Activated CD8-positive, alpha-beta T cell treated with anti-CD3 and anti-CD28 coated beads for 36 hours (primary cell): ENCODE measurements at places on chromosomes 2 and 18.

- peak; percentile 99 for DNase-seq
These were observed at the start of the genes ELMOD3 and RETSAT for GRCh38 chr2:85354286-85355072. ELMOD3 (plus strand) TSS chr2:85354769; CDS start chr2:85357199, 2,430 bp downstream. RETSAT (minus strand) TSS chr2:85354528; CDS start chr2:85354507, 21 bp downstream.

DNA sequence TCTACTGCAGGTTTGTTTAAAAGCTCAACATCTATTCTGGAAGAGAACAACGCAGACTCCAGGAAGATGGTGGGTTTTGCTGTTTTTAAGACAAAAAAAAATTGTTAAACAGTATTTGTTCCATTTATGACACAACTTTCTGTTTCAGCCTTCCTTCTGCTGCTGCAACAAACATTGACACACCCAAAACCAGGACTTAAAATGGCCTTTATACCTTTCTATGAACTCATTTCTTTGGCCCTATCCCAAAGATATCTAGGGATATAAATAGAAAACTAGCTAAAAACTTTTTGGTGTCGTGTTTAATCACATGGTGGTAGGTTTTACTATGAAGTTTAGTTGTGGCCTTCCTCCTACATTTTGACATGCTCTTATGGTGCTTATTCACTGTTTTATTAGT is 964 bp upstream of the GALNT3 start:
- no peak for DNase-seq

DNA sequence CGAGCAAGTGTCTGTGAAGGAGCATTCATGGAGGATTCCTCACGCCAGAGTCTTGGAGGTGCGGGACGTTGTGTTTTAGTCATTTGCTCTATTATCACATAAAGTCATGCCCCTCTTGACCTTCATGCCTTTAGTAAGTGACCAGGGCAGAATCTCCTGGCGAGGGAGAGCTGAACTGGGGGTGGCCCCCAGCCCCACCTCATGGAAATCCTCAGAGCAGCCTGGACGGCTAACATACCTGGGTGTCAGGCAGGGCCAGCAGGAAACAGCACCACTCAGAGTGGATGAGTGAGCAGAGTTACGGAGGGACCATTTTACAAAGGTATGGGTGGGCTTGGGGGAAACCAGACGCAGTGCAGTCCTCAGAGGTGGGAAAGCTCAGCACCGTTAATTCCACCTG is 56.1 kb downstream of the MCFD2 start:
- DNase-seq = no peak

DNA sequence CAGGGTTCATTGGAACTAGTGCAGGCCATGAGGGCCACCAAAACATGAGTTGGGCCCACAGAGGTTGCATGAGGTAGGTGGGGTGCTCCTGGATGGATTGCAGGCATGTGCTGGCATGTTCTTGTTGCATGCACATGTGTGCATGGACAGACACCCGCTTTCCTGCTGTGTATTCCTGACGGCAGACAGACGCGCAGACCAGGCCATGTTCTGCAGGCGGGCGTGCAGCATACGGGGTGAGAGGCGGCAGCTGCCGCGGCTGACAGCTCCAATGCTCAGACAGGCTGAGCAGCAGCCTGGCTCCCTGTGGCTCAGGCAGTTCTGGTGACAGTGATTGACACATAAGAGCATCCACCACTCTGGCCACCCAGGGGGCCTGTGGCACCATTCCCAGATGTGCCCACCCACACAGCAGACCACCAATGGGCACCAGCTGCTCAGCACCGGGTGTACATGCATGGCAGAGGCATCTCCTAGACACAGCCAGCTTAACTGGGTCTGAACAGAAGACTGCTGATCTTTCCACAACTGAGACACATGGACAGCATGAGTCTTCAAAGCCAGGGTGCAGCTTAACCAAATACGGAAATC is 21.2 kb downstream of the HS1BP3 start:
- no peak for DNase-seq

GRCh38 chr18:57057890-57058289 is 89.0 kb upstream of the BOD1L2 start:
- DNase-seq = peak; percentile 25

GRCh38 chr18:29494371-29494770 is 1317.4 kb upstream of the CDH2 start:
- no peak for DNase-seq

DNA sequence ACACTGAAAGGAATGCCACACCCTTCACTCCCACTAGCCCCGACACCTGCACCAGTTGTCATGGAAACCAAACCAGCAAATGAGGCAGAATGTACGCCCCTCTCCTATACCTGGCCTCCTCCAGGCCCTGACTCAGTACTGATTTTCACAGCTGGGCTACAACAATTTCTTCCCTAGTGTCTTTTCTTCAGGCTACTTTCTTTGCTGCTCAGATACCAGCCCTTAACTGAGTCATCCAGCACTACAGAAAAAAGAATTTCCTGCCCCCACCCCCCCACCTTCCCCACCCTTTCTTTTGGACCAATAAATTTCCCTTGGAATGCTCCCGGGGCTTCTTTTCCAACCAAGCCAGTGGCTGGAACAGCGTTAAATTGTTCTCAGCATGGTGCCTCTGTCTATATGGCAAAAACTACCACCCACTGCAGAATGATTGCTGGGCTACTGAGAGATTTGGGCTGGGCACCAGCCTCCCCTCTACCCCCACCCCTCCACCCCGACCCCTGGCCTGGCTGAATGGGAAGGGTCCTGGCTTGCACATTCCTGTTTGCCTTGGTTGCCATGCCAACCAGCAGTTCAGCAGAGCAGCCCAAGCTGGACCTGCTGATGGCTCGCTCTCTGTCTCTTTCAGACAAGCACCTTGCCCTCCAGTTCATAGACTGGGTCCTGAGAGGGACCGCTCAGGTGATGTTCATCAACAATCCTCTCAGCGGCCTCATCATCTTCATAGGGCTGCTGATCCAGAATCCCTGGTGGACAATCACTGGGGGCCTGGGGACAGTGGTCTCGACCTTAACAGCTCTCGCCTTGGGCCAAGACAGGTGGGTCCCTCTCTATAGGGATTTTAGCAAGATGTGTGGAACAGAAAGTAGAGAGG is 11.3 kb downstream of the SLC14A2 start:
- no peak for DNase-seq

- DNase-seq = peak; percentile 1
These were observed 1.6 kb downstream of the PDCD1 start for GRCh38 chr2:241857041-241857541.

GRCh38 chr18:58522132-58522531 is 106.8 kb downstream of the ALPK2 start:
- DNase-seq = no peak

DNA sequence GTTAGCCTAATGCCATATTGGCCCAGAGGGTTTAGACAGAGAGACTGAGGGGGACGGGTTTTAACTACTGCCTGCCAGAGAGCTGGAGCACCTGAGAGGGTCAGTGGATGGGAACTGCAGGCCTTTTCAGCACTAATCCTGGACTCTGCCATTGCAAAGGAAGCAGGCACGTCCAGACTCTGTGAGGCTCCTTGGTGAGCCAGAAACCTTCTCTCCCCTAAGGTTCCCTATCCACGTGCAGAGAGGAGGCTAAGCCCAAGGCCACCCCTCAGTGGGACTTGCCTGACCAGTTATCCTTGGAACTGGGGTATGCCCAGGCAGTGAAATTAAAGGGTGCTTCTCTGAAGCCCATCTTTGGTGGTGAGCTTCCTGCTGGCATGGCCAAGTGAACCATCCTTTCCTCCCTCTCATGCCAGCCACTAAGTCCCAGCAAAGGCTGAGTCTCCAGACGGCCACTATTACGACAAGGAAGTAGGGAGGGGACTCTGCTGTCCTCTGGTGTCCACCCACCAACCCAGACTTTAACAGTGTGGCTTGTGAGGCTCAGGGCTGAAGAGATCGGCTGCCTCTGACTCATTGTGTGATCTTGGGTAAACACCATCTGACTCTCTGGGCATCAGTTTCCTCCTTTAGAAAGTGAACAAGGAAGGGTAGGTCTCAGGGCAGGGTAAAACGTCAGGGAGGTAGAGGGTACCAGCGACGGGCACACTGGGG is 3.9 kb upstream of the MLPH start:
- no peak for DNase-seq

DNA sequence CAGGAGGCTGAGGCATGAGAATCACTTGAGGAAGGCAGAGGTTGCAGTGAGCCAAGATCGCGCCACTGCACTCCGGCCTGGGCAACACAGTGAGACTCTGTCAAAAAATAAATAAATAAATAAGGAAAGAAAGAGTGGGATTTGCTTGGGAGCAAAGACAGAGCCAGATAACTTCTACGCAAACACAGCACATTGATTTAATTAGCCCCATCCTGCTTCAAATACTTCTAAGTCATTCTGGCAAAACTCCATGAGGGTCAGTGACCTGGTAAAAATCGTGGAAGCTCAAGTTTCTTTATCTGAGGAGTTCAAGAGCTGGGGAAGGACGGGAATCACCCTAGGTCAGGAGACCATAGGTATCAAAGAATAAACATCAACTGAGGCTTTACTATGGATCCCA is 70.6 kb upstream of the TCF7L1 start:
- no peak for DNase-seq

GRCh38 chr18:78364388-78364960 is 615.1 kb upstream of the SALL3 start:
- no peak for DNase-seq

GRCh38 chr2:238881353-238882081 is 33.6 kb downstream of the TWIST2 start:
- DNase-seq = peak; percentile 28

- DNase-seq = no peak
These were observed 625.2 kb downstream of the CPS1 start for GRCh38 chr2:211181626-211182025.

DNA sequence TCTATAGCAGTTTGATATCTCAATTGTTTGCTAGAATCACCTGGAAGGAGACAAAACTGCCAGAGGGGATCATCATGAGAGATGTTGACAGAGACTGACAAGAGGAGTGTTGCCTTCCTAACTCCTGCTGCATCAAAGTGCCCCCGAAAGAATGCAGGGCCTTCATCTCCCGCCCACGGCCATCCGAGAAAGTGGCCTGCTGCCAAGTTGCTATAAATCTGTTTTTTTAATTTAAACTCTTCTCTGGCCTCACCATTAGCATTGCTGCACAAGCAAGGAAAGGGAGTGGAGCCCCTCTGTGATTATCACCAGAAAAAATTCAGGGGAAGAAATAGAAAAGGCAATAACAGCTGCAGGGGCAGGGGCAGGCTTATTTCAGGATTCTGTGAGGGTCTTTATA is 238.1 kb upstream of the EPHA4 start:
- no peak for DNase-seq

- DNase-seq = no peak
These were observed 193.9 kb downstream of the ZRANB3 start for GRCh38 chr2:135337071-135337470.

GRCh38 chr2:239144713-239144999 is 256.2 kb downstream of the HDAC4 start:
- DNase-seq = no peak

- no peak for DNase-seq
These were observed 69.0 kb upstream of the DDX18 start for GRCh38 chr2:117745537-117745936.

- no peak for DNase-seq
These were observed 79.4 kb upstream of the FOSL2 start for GRCh38 chr2:28313220-28313784.

- no peak for DNase-seq
These were observed 3.0 kb downstream of the GKN1 start for GRCh38 chr2:68977453-68977852.

DNA sequence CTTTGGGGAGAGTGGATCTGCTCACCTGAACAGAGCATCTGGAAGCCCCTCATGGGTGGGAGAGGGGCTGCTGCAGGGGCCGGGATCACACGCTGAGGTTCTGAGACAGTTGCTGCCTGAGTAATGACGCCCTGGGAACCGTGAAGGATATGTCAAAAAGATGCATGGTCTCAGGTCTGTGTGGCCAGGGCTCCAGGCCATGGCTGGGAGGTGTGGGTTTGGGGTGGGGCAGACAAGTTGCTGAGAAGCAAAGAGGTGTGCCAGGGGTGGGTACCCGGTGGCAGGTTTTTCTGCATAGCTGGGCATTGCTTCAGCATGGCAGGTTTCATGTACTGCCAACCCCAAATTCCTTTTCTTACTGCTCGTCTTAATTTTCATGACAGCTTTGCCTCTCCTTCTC is 133.5 kb downstream of the RPIA start:
- no peak for DNase-seq

DNA sequence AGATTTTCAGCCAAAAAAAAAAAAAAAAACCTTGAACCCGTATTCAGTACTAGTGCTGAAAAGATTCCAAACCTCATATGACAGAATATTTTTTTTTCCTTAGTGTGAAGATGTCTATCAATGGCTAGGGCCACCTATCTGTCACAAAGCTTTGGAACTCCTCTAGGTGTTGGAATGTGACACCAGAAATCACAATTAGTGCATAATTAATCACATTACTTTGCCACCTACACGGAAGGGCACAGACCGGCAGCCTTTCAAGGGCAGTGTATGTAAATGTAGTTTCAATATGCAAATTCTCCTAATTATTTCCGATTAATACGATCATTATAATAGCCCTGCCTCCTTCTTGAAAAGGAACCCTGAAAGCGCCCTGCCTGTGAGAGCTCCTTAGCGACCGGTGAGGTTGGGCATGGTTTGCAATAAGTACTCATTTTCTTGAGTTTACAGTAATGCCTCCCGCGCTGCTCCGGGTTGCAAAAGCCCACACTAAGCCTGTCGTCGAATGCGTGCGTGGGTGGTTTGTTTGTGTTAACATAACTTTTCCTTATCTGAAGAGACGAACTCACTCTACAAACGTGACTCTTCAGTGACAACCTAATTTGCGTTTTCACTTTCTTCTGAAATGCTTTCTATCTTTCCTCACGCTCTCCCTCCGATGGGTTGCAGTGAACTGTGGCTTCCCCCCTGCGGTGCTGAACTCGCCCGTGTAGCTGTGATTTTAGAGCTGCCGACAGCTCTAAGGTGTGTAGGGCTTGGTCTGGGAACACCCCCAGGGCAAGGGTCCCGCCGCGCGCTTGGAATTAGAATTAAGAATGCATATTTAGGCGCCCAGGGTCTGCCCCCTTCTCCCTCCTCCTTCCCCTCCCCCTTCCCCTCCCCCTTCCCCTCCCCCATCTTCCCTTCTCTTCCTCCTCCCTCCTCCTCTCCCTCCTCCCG is 765 bp upstream of the ID2 start:
- DNase-seq = peak; percentile 94

GRCh38 chr2:85938456-85938855 is 49.7 kb upstream of the ST3GAL5 start:
- DNase-seq = no peak

GRCh38 chr2:83971547-83971946 is 487.5 kb downstream of the SUCLG1 start:
- no peak for DNase-seq

- no peak for DNase-seq
These were observed 317.4 kb upstream of the SOX11 start for GRCh38 chr2:5374762-5375161.

DNA sequence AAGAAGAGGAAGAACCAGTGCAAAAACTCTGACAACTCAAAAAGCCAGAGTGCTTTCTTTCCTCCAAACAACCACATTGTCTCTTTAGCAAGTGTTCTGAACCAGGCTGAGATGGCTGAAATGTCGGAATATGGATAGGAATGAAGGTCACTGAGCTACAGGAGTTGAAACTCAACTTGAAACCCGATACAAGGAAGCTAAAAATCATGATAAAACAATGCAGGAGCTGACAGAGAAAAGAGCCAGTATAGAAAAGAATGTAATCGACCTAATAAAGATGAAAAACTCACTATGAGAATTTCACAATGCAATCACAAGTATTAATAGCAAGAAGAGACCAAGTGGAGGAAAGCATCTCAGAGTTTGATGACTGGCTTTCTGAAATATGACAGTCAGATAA is 15.0 kb upstream of the EIF2AK3 start:
- no peak for DNase-seq

GRCh38 chr2:46384457-46384815 is 87.2 kb downstream of the EPAS1 start:
- no peak for DNase-seq

- no peak for DNase-seq
These were observed 142.3 kb upstream of the FBXO11 start for GRCh38 chr2:48048476-48049171.

GRCh38 chr2:26915316-26915715 is 55.1 kb upstream of the MAPRE3 start:
- no peak for DNase-seq
